Cortex of kidney (tissue), 1 donor: ENCODE measurements at places on chromosomes 3 and 15.

DNA sequence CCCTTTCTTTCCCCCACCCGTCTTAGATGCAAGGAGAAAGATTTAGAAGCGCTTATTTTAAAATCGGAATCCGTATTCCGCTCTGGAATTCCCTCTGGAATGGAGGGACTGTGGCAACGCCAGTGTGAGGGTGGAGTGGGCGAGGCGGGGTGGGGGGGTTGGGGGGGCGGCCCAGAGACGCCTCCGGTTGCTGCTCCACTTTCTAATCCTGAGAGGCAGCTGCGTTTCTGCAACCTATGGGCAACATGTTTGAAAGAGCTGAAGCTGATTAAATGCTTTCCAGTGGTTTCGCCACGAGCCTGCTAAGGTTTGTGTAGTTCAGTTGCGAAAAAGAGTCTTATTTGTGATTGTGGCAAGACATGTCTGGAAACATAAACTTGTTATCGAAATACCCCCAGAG is at the start of gene CCK:
TSS of gene CCK (minus strand) at position 101 of the 400 bp plus-strand sequence. CDS start 2,555 bp downstream, outside the sequence.
- DNase-seq: no peak

DNA sequence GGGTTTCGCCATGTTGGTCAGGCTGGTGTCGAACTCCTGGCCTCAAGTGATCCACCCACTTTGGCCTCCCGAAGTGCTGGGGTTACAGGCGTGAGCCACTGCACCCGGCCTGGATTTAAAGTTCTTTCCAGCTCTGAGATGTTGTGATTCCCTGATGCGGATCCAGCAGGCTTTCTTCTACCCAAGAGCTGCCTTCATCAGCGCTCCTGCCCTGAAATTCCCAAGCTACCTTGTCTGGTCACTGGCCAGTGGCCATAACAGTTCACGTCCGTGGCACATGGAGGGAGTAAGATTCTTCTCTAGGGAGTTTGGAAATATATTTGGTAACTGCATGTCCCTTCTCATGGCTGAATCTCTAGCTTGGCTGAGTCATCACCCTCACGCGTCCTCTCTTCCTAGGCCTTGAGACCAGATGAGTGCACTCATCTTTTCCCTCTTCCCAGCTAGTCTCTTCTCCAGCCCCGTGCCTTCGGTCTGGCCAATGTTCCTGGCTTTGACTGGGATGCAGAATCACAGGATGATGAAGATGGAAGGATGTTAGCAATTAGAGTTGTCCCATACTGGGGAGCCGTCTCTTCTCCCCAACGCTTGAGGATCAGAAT is 29.8 kb upstream of the APOD start:
- no peak for DNase-seq

- no peak for DNase-seq
Observed at GRCh38 chr3:14117468-14118399, 6.9 kb downstream of the CHCHD4 start.

DNA sequence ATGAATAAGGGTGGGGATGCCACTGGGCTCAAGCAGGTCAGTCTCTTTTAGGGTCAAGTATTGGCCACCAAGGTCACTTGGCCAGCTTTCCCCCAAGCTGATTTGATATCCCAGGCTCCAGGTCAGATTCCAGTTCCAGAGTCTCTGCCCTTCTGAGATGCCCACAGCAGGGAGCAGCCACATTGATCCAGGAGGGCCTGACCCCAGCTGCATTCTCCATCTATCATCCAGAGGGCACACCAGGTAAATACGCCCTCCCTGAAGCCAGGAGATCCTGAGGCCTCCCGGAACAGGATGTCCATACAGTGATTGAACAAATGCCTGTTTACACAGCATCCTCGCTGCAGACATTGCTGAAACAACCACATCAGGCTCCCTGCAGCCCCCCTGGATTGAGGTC is 264.6 kb upstream of the TLE3 start:
- no peak for DNase-seq

GRCh38 chr15:29736012-29736743 is 86.1 kb downstream of the TJP1 start:
- no peak for DNase-seq
